Memory B cell (primary cell): ENCODE measurements at places on chromosomes 2 and 18.

DNA sequence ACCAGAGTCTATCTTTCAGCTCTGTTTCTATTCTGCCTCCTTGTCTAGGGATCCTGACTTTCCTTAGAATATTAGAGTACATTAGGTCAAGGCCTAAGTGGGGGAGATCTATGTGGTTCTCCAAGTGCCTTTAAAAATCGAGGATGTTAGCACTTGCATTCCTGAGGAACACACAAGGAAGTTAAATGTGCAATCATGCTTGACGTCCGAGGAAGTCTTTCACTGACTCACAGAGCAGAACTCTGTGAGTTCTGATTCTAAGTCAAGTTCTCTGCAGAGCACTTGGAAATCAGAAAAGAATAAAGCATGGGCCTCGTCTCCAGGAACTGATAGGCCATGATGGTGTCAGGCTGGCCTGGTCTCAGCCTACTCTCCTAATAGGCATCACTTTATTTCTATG lies 17.2 kb downstream of the FHOD3 start:
- DNase-seq, result no peak

DNA sequence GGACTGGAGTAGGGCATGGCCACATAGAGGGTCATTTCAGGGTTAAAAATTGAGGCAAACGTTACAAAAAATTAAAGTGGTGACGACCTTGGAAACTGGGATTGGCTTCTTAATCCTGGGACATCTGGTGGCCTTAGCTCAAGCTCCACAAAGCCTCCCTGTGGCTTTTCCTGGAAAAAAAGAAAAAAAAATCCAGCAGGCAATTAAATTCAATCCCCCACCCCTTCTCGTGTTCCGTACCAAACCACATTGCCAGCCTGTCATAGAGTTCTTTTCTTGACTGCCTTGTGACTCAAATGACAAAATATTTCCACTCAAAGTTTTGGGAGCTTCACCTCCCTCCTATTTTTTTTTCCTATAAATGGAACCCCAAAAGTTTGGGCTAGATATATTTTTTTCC lies 195.6 kb downstream of the HRH4 start:
- no peak for DNase-seq

- DNase-seq, result no peak
Measured at GRCh38 chr18:8895987-8896619, 190.7 kb downstream of the MTCL1 start.

DNA sequence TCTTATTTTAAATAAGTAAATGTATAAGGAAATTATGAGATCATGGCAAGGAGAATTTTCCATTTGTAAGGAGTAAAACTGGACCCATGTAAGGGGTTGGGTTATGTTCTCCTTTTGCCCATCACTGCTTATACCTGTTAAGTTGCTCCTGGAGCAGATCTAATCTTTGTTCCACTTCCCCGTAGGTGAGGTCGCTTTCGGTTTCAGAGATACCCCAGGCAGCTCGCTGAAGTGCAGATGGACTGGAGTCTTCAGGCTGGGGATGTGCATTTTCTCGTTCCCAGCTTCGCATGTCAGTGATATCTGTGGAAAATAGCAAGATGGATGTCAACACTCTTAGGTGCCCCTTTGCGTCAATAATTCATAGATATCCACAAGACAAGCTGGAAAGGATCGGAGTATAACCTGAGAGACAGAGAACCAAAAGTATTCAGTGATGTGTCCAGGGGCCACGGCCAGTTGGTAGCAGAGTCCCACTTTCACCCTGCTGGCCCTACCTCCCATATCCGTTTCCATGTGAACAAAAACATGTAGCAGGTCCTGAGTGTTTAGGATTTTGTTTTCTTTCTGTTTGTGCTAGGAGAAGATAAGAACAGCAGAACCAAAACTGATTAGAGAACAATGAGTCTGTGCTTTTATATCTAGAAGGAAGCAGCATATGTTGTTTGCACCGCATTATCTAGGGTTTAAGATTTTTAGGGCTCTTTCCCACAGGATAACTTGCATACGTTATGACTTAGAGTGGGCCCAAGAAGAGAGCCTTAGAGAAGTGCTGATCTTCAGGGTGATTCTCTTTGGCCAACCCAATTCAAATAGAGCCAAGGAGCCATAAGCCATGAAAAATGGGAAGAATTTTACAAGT lies 36.0 kb downstream of the GCA start:
- DNase-seq, result no peak

DNA sequence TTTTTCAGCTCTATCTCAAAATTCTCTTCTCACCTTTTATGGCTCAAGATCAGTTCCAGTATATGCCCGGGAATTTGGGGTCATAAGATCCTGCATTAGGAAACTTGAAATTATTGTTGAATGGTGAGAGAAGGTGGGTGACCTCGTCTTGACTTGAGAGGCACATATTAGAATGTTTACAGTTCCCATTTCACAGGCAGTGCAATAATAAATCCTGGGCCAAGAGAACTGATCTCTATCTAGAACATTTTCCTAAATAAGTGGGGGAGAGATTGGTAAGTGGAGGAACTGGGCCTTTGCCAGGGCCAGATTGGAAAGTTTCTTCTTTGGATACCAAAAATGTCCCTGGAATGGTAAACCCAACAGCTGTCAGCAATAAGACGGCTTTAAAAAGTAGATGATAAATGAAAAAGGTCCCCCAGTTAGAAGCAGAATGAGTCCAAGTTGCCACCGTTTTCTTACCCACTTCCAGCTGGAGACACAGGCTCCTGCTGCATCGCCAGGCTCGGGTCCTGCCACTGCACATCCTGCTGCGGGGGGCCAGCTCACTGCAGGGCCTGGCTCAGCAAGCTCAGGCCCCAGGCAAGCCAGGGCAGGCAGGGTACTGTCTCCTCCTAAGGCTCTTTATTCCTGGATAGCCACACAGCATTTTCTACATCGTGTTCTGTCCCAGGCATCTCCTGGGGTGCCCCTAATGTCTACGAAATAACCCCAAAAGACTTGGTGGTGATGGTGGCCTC lies 126.4 kb upstream of the EPAS1 start:
- no peak for DNase-seq

GRCh38 chr2:199480966-199481365 lies 23.2 kb upstream of the SATB2 start:
- DNase-seq, result no peak
